Astrocyte (in vitro differentiated cells and primary cell): ENCODE measurements at places on chromosomes 6 and 20.
A peak's percentile ranks its signal among the peaks of the same experiment; 100 is the strongest.

DNA sequence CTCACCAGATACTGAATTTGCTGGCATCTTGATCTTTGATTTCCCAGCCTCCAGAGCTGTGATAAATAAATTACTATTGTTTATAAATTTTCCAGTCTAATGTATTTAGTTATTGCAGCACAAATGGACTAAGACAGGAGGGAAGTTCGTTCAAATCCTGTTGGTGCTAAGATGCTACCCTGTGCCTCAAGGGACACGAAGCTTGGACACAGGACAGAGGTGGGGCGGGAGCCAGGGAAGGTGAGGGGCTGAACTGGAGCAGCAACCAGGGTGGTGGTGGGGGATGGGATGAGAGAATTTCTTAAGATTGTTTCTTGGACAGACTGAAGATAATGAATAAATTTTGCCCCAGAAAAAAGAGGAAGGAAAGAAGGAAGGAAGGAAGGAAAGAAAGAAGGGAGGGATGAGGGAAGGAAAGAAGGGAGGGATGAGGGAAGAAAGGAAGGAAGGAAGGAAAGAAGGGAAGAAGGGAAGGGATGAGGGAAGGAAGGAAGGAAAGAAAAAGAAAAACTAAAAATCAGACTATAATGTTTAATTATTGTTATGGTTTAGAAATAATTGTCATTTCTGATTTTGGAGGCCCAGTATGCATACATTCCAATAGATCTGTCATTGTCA, 127.2 kb downstream of the CDC5L start:
- DNase-seq, result no peak

- DNase-seq, result no peak
Measured at GRCh38 chr20:57440678-57441509, 49.7 kb downstream of the RBM38 start.

- no peak for DNase-seq
Measured at GRCh38 chr6:78864957-78865356, 2.4 kb upstream of the IRAK1BP1 start.

DNA sequence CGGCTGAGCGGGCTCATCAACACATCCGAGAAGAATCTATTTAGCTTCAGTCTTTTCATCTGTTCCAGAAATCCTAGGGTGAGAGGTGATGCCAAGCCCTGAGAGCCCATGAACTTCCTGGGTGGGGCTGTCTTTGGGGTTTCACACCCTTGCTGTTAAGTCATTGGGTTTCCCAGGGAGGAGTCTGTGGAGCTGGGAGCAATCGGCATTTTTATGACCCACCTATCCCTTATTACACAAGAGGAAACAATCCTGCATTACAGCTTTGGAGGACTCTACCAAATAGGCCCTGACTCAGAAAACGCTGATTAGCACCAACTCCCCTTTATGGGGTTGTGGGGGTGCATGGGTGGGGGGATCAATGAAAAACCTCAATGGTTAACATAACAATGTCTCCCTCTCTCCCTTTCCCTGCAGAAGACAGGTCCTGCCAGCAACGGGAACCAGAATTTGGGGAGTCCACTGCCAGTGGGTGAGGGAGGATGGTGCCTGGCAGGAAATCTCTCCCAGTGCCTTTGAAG, 46.3 kb downstream of the EZR start:
- no peak for DNase-seq

GRCh38 chr20:50496773-50497385, 13.3 kb upstream of the PTPN1 start:
- DNase-seq, result no peak

DNA sequence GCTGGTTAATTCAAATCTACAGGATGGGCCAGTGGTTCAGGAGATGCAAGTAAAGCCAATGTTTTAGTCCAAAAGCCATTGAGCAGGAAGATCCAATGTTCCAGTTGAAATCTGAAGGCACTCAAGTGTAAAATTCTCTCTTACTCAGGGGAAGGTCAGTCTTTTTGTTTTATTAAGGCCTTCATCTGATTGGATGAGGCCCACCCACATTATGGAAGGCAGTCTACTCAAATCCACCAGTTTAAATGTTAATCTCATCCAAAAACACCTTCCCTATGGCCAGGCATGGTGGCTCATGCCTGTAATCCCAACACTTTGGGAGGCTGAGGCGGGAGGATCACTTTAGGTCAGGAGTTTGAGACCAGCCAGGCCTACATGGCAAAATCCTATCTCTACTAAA, 31.3 kb upstream of the BEND6 start:
- DNase-seq, result no peak

DNA sequence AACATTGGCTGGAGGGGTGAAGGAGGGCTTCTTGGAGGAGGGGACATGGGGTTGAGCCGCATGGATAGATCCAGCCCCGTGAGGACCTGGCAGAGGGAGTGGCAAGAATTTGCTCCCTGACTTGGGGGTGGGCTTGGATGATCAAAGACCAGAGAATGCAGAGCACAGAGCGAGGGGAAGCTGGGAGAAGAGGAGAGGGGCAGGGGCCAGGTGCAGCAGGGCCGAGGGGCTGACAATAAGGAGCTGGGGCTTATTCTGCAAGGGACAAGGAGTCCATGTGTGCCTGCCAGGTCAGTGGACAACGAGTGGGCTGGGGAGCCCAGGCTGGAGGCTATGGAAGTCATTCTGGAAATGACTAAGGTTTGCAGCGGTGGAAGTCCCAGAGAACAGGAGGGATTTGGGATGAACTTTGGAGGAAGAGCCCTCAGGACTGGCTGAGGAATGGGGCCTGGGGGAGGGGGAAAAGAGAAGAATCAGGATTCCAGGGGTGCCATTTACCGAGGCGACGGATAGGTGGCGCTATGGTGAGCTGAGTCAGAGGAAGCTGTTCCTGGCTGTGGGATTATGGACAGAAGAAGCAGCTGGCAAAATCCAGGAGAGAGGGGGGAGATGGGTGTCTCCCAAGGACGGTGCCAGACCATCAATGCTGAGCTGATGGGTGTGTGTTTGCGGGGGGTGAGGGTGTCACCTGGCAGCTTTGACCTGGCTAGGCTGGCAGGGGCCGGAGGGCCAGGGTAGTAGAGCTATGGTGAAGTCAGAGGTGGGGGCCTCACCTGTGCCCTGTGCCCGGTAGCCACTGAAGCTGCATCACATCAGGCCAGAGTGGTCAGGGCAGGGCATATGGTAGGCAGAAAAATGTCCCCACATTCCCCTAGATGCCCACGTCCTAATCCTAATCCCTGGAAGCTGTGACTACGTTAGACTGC, 7.8 kb downstream of the KCNG1 start:
- DNase-seq, result peak; percentile 30
